ENCODE measurements at places on chromosomes 13 and 19.

DNA sequence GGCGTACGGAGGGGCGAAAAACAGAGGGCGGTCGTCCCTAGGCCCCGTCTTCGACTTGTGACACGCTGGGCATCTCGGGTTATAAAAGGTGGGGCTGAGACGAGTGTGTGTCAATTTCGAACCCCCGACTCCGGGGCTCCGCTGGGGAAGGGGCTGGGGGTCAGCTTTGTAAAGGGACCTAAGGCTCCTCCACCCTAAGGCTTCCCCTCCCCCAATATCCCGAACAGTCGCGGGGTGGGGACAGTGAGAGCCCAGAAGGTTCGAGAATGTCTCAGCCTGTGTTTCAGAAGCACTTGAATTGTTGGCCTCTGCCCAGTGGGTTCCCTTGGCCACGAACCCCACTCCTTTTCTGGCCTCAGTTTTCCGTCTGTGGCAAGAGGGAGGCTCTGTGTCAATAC, 450 bp downstream of the SELENOW start:
- no peak for DNase-seq

- no peak for DNase-seq
Measured at GRCh38 chr13:37597477-37598025, 1.0 kb downstream of the POSTN start.

GRCh38 chr13:35923347-35923746, 207.8 kb downstream of the DCLK1 start:
- DNase-seq: no peak

- no peak for DNase-seq
Measured at GRCh38 chr19:17610384-17610783, 54.9 kb downstream of the COLGALT1 start.

GRCh38 chr13:70188567-70188966, 80.3 kb upstream of the KLHL1 start:
- DNase-seq: no peak

- no peak for DNase-seq
Measured at GRCh38 chr13:80572923-80573316, 232.0 kb upstream of the SPRY2 start.

DNA sequence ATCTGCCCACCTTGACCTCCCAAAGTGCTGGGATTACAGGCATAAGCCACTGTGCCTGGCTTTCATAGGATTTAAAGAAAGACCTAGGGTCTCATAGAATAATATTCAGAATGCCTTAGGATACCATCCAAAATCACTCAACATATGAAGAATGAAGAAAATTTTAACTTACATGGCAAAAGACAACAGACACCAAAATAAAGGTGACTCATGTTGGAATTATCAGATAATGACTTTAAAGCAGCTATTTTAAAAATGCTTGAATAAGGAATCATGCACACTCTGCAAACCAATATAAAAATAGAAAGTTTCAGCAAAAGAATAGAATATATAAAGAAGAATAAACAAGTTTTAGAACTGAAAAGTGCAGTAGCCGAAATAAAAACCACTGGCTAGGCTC, 29.3 kb downstream of the ZNF566 start:
- no peak for DNase-seq

DNA sequence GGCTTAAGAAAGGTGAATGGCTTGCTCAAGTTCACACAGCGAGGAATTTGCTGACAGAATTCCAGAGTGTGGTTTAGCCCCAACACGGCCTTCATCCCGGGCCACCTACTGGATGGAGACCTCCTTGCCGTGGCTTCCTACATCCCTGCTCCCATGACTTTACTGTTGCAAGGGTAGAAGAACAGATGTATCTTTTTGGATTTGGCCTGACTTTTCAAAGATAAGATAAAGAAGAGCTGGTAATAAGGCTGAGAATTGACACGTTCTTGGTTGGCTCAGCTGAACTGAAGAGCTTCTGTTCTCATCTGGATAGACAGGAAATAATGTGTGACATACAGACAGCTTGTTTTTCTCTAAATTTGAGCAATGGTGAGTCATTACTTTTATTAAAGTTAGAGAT, 113.1 kb downstream of the KLF5 start:
- DNase-seq: no peak

DNA sequence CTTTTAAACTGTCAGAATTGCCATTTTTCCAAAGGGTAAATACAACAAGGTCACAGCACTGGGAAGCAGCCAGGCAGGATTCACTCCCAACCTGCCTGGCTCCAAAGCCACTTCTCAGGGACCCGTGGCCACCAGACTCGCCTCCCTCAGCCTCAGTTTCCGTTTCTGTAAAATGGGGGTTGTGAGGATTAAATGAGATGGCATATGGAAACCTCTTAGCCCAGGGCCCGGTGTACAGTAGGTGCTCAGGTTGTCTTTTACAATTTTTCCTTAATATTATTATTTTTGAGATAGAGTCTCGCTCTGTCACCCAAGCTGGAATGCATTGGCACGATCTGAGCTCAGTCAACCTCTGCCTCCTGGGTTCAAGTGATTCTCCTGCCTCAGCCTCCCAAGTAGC, 10.1 kb downstream of the YJU2 start:
- DNase-seq: no peak

GRCh38 chr13:50094615-50095293, 79.5 kb downstream of the KCNRG start:
- no peak for DNase-seq

DNA sequence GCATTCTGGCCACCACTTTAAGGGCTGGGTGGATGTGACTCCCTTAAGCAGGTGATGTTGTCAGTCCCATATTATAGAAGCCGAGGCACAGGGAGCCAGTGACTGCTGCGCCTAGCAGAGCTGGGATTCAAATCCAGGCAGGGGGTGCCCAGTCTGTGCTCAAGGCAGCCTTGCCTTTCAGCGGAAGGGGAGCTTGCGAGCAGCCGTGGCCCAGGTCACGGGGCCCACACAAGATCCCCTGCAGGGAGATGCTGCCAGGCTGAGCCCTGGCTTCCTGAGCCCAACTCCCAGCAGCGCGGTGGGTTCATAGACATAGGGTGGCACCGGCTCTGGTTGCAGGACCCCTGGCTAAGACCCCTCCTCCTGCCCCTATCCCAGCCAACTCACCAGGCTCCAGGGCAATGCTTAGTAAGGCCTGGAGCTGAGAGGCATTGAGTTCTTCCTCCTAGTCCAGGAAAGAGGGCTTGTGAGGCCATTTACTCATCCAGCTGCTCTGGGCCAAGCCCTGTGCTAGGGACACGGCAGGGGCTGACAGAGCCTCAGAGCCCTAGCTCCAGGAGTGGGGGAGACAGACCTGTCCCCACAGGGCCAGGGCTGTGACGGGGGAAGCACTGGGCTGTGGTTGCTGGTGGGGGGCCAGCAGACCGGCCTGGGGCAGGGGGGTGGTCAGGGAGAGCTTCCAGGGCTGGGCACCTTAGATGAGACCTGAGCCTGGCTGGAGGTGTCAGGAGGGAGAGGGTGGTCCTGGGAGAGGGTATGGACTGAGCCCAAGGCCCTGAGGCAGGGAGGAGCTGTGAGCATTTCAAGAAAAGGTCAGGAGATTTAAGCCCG, 9.6 kb downstream of the CAPN12 start:
- no peak for DNase-seq
